ENCODE measurements at places on chromosomes 1 and 21. TPM values are rescaled to one million over a fixed set of nuclear protein-coding genes. Genes with fewer than 3 reads are reported as not detected.

LEFTY1 gene
- 0.50 TPM for total RNA-seq

ZSWIM5 gene
- total RNA-seq, result 0.53 TPM

C1orf226 gene
- 0.91 TPM for total RNA-seq

LENEP gene
- not detected for total RNA-seq

RPS8 gene
- total RNA-seq, result 1,669 TPM

TRIM46 gene
- total RNA-seq, result 1.8 TPM

PROX1 gene
- total RNA-seq, result 0.18 TPM

PLPPR4 gene
- not detected for total RNA-seq

HHAT gene
- 2.1 TPM for total RNA-seq

RIPK4 gene
- total RNA-seq, result 13.9 TPM

OVAAL gene
- not detected for total RNA-seq

ALG14 gene
- 5.6 TPM for total RNA-seq

GBP3 gene
- total RNA-seq, result 2.2 TPM

CLCN6 gene
- total RNA-seq, result 4.5 TPM

CATSPERE gene
- 0.18 TPM for total RNA-seq

KIAA1614 gene
- total RNA-seq, result 1.2 TPM

OR2G6 gene
- not detected for total RNA-seq

IL24 gene
- total RNA-seq, result 0.42 TPM

SLC41A1 gene
- total RNA-seq, result 23.2 TPM

CYP4A22 gene
- not detected for total RNA-seq

SPATA45 gene
- not detected for total RNA-seq

BARHL2 gene
- total RNA-seq, result not detected

S100B gene
- total RNA-seq, result not detected

RAB3B gene
- total RNA-seq, result 10.4 TPM

GLUL gene
- total RNA-seq, result 23.8 TPM

HSD3B2 gene
- not detected for total RNA-seq

TFB2M gene
- 47.5 TPM for total RNA-seq

LRRC8C gene
- 14.7 TPM for total RNA-seq

BEND5 gene
- total RNA-seq, result not detected

HAPLN2 gene
- 0.20 TPM for total RNA-seq

ETV3L gene
- total RNA-seq, result not detected
